ENCODE measurements at places on chromosomes 5 and 9.

DNA sequence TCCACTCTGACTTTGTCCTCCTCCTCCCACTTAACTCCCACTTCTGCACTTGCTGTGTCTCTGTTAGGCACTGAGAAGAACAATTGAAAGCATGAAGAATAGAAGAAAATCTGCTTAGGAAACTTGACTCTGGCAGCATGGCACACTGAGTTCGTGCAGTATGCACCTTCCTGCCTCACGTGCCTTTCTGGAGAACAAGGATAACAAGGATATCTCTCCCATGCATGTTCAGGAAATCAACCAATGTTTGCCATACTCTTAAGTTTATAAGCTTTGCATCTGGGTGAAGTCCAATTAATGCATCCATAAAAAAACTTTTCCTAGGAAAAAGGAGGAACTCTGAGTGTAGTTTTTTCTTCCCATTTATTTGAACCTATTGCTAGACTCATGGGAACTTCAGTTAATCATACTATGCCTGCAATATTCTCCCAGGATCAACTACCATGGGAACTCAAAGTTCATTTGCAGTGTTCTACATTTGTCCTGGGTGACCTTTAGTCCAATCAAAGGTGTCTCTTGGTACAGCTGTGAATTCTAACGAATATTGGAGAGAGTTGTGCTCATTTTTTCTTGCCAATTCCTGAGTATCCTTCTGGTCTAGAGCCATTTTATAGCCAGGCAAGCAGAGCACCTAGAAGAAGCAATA, 227.0 kb downstream of the ENC1 start:
- DNase-seq = no peak

- DNase-seq = peak; percentile 27
These were observed 140.2 kb downstream of the NFIB start for GRCh38 chr9:14173713-14174112.

DNA sequence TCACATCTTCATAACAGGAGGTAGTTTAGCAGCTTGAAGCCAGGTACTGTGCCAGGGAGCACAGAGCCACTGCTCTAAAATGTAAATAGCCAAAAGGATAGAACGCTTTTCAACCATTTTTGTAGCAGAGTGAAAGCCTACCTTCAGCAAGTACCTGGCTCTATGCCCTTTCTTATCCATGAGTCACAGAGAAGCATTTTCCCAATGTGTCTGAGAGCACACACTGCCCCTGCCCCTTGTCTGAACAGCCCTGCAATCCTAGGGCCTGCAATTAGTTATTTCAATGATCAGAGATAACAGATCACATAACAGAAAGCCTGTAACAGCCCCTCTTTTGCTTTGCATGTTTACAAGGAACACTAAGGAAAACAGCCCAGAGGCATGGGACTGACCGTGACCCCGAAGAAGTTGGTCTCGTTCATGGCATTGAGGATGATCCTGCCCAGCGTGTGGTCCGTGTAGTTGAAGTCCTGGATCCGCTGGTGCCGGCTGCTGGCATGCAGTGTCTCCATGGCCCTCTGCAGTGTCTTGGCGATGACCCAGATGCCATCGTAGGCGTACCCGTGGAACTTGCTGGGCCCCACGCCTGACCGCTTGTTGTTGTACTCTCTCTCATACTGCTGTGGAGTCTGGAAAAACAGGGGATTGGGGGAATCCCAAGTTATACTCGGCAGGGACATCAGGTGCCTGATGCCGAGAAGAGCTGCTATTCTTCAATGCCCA, 198.3 kb upstream of the TBC1D2 start:
- DNase-seq = no peak

- DNase-seq = no peak
These were observed 78.1 kb downstream of the EDIL3 start for GRCh38 chr5:84306601-84307000.

DNA sequence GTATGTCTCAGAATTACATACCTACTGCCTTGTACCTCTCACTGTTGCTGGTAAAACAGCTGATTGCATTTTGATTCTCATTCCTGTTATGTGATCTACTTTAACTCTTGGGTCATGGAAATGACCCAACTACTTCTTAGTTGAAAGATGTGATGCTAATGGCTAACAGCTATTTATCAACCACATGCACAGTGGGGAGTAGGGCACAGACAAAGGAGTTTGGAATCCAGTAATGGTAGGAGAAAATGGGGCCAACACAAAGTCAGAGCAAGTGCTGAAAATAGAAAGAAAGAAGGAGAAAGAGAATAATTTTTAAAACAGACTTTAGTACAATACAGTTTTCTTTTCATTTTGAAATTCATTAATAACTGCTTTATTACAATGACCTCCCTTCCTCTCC, 241.0 kb downstream of the PTPRD start:
- DNase-seq = no peak

DNA sequence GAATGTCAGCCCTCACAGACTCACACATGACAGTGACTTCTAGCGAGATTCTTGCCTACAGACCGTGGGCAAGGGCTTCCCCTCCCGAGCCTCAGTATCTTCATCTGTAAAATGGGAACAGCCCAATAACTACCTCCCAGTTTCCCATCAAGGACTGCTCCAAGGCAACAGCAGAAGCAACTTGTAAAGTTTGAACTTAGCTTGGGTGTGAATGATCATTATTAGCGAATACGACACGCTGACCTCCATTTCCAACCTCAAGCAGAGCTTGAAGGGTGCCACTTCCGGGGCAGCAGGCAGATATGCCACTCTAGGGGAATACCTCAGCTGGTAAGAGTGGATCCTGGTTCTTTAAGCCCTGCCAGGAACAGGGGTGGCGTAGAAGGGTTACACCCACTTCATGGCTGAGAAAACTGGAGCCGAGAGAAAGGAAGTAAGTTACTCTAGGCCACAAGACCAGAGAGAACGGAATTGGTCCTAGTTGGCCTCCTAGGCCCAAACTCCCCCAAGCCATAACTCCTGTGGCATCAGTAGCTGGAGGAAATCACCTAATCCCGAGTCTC, 2.0 kb downstream of the RNF44 start:
- peak; percentile 81 for DNase-seq

- DNase-seq = no peak
These were observed 83.9 kb upstream of the HSPA9 start for GRCh38 chr5:138659121-138659520.

- DNase-seq = peak; percentile 40
These were observed 668 bp downstream of the GLIS3 start for GRCh38 chr9:4299005-4299795.

DNA sequence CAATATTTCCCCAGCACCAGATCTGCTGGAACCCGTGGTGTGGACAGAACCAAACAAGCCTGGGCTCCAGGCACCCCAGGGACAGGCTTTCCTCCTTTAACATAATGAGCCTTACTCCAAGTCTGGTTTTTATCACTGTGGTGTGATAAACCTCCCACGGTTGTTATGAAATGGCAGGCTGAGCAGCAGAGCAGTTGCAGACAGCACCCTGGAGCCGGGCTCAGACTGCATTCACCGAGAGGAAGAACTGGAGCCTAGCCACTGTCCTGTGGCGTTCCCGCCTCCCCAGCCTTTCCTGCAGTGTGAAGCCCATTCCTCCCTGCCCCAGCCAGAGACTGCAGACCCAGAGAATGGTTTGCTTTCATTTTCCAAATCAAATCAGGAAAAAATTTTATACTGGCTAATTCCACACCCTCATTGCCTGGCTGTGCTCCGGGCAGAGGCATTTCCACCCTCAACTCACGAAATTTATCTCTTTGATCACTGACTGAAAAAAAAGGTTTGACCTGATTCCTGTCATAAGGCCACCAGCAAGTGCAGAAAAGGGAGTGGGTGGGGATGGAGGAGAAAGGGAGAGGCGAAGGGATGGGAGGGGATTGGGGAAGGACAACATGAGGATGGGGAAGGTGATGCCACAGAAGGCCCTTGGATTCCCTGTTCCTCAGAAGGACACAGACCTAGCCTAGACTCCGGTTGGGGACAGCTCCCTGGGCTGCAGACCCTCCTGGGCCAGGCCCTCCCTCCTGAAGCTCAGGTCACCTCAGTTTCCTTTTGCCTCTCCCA, 18.9 kb downstream of the IPPK start:
- no peak for DNase-seq

DNA sequence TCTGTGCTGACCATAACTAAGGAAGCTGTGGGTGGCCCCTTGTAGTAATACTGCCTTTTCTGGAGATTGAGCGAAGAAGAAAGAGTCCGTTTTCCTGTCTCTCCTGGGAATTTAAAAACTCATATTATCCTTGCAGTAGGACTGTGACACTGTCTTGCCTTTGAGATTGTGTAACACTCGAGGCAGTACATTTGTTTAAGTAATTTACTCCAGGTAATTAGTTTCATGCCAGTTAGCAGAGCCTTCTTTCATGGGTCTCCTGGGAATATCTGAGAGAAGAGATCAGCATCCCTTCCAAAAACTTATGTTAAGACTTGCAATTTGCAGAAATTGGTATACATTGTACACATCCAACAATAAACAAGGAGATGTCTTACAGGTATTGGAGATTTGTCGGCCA, 405.6 kb downstream of the DMRT2 start:
- DNase-seq = no peak

DNA sequence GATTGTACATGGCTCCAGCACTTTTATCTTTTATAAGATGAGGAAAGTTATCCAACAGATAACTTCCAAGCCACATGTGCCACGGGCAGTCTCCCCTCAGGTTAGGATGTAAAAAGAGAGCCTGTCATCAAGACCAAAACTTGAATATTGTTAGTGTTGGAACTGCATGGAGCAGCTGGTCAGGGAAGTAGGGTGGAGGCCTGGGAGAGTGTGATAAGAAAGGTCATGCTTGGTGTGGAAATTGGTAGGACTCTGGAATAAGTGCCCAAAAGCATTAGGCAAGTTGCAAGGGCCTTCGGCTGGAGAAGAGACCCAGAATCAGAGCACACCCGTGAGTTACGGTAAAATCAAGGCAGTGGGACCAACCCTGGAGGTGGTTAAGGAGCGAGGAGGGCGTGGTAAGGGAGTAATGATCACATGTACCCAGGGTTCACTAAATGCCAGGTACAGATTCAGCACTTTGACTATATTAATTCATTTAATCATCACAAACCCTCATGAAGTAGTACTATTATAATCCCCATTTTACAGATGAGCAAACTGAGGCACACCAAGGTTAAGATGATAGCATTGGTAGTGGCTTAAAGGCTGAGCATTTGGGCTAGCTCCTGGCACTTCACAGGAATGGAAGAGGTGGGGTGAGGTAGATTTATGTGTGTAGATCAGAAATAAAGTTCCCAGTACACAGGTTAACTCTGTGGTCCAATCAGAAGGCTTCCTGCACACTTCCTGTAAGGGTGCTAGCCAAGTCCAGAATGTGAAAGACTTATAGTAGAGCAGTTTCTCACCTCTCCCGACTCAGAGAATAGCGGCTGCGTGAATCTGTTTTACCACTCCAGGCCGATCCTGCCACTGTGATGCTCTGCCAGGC, 96.5 kb upstream of the ZNF608 start:
- DNase-seq = no peak

DNA sequence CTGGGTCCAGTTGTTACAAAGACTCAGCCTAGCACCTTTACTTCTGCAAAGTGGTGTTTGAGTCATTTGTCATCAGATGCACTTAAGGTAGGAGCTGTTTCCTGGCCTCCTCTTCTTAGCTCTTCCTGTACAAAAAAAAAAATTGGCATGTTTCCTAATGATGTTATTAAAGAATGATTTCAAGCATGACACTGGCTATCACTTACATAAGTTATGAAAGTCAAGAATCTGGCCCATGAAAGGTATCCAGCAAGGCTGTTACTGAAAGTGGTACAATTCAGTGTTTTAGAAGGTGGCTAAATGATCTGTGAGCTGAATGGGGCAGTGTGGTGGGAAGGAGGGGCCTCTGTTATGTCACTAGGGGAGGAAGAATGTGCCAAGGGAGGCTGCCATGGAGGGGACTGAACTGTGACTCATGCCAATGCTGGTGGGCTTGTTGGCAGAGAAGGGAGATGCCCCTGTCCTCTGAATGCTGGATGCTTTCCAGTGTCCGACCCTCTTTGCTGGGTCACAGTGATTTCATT, 175.1 kb upstream of the MAP1B start:
- no peak for DNase-seq

Measured in hematopoietic multipotent progenitor cell treated with erythropoietin and hydrocortisone succinate and interleukin-3 and kit ligand, for 6 days (in vitro differentiated cells).